ENCODE measurements at places on chromosomes 11 and 22. TPM values are rescaled to one million over a fixed set of nuclear protein-coding genes. Genes with fewer than 3 reads are reported as not detected.

LRRN4CL gene
- total RNA-seq: 0.17 TPM

GRCh38 chr11:95076416-95076815 is 9.7 kb downstream of the SRSF8 start:
- peaks cover 36% of the 10 kb centered on the region for H3K4me1 ChIP-seq
- H3K27me3 ChIP-seq: no peaks in the 10 kb centered on the region
- no peak for DNase-seq
- H3K4me3 ChIP-seq: no peak overlapping the region
- no peak overlapping the region for H3K27ac ChIP-seq

DNA sequence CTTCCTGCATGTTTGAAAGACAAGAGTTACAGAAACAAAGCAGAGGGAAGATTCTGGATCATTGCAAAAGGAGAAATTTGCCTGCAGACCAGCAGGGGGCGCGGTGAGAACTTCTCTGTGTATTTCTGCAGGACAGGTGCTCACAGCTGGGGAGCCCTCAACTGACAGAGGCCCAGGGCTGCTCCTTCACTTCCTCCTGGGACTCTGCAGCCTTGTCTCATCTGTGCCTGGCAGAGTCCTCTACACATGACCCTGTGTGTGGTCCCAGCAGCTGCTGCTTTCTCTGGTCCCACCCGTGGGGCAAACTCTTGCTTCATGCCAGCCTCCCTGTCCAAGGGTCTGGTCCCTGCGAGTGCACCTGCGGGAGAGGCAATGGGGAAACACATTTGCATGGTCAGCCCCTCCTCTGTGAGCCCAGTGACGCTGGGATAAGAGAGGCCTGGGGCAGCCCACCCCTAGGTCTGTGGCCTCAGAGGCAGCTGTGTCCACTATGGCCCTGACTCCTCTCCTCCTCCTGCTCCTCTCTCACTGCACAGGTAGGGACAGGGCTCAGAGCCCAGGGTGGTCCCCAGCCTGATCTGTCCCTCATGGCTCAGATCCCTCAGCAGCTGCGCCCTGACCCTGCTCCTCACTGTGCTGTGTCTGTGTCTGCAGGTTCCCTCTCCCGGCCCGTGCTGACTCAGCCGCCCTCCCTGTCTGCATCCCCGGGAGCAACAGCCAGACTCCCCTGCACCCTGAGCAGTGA is 43.2 kb upstream of the VPREB1 start:
- peak; percentile 45 for DNase-seq
- H3K27ac ChIP-seq: no peak overlapping the region
- peaks cover 10% of the 10 kb centered on the region for H3K27me3 ChIP-seq
- no peak overlapping the region for H3K4me3 ChIP-seq
- H3K36me3 ChIP-seq: no peaks in the 10 kb centered on the region

DNA sequence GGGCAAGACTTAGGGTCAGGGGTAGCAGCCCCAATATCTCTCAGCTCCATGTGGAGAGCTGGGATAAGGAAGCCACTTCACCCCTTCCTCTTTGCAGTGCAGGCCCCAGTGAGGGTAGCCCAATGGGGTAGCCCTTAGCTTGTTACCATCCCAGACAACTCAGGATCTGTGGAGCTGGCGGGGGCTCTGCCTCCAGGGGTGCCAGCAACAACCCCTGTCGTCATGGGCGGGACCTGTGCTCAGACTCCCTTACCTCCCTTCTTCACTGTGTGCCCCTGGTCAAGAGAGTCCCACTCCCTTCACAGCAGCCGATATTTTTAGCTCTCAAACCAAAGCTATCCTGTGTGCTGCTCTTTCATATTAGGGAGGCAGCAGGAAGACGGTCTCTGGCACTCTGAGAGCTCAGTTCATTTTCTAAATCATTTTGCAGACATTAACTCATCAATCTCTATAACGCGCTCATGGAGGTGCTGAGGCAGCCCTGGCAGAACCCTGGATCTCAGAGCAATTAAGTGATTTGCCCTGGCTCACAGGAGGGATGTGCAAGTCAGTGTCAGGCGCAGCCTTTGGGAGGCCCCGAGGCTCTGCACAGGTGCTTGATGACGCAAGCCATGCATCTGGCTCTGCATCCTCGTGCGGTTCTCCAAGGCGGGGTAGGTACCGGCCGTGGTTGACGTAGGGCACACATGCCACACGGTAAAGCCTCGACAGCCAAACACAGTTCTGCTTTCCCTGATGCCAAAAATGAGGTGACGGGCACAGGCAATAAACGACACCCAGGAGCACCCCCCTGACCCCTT is 357.6 kb downstream of the SHANK2 start:
- H3K4me1 ChIP-seq: no peaks in the 10 kb centered on the region
- no peak overlapping the region for H3K27ac ChIP-seq
- H3K27me3 ChIP-seq: no peaks in the 10 kb centered on the region
- no peaks in the 10 kb centered on the region for H3K36me3 ChIP-seq

DNA sequence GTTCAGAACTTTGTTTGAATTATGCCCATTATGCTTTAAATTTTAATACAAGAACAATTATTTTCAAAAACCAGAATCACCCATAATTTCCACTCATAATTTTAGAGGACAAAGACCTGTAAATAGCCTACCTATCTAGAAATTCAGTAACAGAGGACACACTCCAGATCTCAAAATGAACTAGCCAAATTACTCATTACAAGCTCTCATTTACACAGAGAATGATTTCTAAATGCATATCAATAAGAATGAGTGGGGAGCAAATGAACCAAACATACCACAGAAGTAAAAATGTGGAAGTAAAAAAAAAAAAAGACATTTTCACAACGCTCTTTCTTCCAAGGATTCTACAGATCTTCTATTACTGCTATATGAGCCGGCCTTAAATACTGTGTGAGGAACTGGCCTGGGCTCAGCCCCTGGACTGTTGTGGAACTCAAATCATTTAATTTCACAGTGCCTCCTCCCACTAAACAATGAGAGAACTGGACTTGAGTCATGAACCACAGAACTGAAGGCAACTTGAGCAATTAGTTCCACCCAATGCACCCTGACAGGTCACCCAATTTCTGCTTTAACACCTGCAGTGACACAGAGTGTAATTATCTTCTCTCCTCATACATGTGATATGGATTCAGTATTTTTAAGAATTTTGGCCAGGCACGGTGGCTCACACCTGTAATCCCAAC is 8.0 kb downstream of the MRTFA start:
- H3K4me3 ChIP-seq: no peak overlapping the region
- no peak for DNase-seq
- no peaks in the 10 kb centered on the region for H3K27me3 ChIP-seq
- H3K36me3 ChIP-seq: peaks cover 2% of the 10 kb centered on the region

DNA sequence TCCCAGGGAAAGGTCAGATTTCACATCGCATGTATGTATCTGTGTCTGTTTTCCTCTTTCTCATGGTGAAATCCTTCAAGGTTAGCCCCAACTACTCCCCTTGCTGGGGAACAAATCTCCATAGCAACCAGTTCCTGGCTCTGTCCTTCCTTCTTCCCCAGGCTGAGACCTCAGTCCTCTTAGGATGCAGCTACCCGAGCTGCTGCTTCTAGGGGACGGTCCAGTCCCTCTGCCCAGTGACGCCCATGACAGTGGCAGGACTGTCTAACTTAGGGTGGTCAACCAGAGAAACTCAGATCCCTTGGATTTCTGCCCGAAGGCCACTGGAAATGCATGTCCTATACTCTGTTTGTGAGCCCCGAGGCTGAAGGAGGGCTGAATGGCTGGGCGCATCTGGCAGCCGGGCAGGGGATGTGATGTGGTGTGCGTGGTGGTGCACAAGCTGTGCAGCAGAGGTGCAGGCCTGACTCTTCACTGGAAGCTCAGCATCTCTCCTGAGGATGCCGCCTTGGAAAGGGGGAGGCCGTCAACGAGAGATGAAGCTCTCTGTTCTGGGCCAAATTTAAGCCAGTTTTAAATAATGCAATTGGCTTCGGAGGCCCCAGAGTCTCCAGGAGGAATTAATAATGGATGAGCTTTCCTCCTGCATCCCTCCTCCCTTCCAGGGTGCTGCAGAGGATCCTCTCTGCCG is 118.7 kb upstream of the B3GAT1 start:
- H3K27ac ChIP-seq: no peak overlapping the region
- no peak overlapping the region for H3K4me3 ChIP-seq
- no peak for DNase-seq
- H3K27me3 ChIP-seq: peaks cover 4% of the 10 kb centered on the region
- no peaks in the 10 kb centered on the region for H3K36me3 ChIP-seq

GRCh38 chr11:44652901-44653644 is 73.7 kb upstream of the TSPAN18 start:
- H3K36me3 ChIP-seq: no peaks in the 10 kb centered on the region
- H3K27ac ChIP-seq: no peak overlapping the region
- H3K27me3 ChIP-seq: peaks cover 36% of the 10 kb centered on the region
- peaks cover 6% of the 10 kb centered on the region for H3K4me1 ChIP-seq
- no peak for DNase-seq

DNA sequence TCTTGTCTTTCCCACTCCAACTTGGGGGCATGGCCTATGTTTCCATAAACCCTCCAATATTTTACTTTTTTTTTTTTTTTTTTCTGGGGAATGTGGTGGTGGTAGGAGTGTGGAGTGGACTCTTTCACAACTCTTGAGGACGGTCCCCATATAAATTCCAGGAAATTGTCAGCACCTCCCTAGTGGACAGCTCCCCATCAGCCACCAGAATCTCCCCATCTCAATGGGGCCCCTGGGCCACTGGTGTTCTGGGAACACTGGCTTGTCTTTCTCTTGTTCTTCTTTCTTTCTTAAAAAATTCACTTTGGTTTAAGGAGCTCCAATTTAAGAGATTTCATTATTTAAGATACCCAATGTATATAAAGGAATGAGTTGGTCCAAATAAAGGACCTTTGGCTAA is 74.1 kb downstream of the ADM start:
- no peak for DNase-seq
- H3K4me1 ChIP-seq: no peaks in the 10 kb centered on the region
- no peaks in the 10 kb centered on the region for H3K27me3 ChIP-seq
- H3K4me3 ChIP-seq: no peak overlapping the region
- H3K27ac ChIP-seq: no peak overlapping the region

DNA sequence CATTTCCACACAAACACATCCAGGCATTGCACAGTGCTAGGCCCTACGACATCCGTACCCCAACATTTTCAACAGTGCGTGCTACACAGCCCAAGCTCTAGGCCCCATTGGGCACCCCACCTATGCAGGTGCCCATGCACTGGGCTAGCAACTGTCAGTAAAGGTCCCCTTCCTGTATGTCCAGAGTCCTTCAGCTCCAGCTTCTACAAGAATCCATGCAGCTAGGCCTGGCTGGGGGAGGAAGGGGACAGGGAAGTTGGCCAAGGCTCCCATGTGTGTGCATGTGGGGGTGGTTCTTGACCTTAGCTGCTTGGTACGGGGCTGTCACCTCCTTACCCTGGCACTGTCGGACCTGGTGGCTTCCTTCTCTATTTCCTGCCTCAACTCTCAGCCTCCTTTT is 1.3 kb downstream of the B3GAT1 start:
- no peaks in the 10 kb centered on the region for H3K36me3 ChIP-seq
- H3K27ac ChIP-seq: no peak overlapping the region
- no peak for DNase-seq
- H3K4me1 ChIP-seq: peaks cover 6% of the 10 kb centered on the region
- H3K4me3 ChIP-seq: peak overlapping the region; percentile 50

DNA sequence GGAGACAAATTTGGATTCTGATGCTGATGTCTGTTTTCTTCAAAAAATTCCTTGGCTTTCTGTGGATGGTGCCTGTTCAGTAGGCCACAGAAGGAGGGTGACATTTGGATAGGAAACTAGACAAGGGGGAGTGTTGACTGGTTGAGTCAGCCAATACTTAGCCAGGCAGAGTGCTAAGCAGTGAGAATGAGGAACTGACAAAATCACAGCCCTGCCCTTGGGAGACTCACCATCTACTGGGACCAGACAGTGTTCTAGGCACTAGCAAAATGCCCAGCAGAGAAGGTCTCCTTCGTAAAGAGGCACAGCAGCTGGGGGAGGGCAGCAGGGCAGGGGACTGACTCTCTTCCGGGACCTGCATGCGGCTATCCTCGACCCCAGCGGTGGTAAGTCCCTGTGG is 190.2 kb downstream of the DSCAML1 start:
- no peak for DNase-seq
- H3K4me3 ChIP-seq: no peak overlapping the region
- peaks cover 4% of the 10 kb centered on the region for H3K27me3 ChIP-seq
- peaks cover 39% of the 10 kb centered on the region for H3K4me1 ChIP-seq

DNA sequence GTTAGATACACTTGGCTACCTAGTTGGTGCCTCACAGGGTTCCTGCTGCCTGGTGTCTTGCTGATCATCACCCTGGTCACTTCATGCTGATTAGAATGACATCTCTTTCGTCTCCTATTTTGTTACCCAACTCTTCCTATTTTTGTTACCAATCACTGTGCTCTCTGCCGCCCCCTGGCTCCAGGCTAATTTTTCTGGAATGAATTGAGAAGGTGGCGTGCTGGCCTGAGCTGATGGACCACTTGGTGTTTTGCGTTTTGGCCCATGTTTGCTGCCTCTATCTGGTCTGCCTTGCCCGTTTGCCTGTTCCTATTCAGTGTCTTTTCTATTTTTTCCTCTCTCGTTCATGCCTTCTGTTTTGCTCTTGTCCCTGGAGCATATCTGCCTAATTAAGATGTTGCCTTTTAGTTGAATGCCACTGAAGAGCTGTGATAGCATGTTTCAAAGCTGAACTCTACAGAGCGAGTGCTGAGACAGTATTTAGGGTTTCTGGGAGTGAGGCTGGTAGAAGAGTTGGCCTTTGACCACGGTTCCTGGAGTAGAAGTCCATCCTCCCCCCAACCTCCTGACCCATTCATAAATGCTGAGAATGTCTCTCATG is 5.9 kb upstream of the ATF4 start:
- no peak for DNase-seq
- peaks cover 33% of the 10 kb centered on the region for H3K4me1 ChIP-seq
- peaks cover 54% of the 10 kb centered on the region for H3K36me3 ChIP-seq

- DNase-seq: no peak
- no peaks in the 10 kb centered on the region for H3K27me3 ChIP-seq
- H3K27ac ChIP-seq: peak overlapping the region; percentile 10
- H3K4me1 ChIP-seq: peaks cover 36% of the 10 kb centered on the region
Measured at GRCh38 chr22:36456464-36456845, 25.0 kb downstream of the TXN2 start.

GRCh38 chr11:87136236-87136635 is 98.5 kb downstream of the TMEM135 start:
- H3K27ac ChIP-seq: no peak overlapping the region
- no peaks in the 10 kb centered on the region for H3K27me3 ChIP-seq
- DNase-seq: no peak
- no peaks in the 10 kb centered on the region for H3K4me1 ChIP-seq
- no peak overlapping the region for H3K4me3 ChIP-seq

DNA sequence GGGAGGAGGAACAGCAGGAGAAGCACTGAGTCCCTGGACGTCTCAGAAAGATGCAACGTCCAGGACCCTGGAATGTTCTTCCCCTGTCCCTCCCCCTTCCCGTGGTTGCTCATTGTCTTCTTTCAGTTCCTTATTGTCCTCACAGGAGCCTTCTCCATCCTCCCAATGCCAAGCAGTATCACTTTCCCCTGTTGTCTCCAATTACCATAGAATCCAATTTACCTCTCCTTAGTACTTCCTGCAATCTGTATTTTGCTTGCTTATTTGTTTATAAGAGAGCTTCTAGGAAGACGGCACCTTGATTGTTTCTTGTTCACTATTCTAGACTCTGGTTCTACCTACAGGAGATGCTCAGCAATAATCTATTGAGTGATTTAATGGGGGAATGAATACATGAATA is 1273.7 kb downstream of the LRRC4C start:
- DNase-seq: no peak
- no peaks in the 10 kb centered on the region for H3K36me3 ChIP-seq
- no peaks in the 10 kb centered on the region for H3K27me3 ChIP-seq
- H3K27ac ChIP-seq: no peak overlapping the region
- H3K4me1 ChIP-seq: no peaks in the 10 kb centered on the region
- H3K4me3 ChIP-seq: no peak overlapping the region

Data from activated T-helper 1 cell treated with anti-CD3 and anti-CD28 coated beads, Interleukin-12 subunit alpha, Interleukin-12 subunit beta, Interleukin-2, Interleukin-4 antibody, amounts not matched to agents 30 ng/mL and 10 ng/mL and 1 ng/mL, durations not matched to agents 14 hours and 24 hours and 36 hours (primary cell).